NT2/D1 (cell line): ENCODE measurements at places on chromosomes 1 and 21.

GRCh38 chr21:37548521-37548981, 182.0 kb downstream of the DYRK1A start:
- DNase-seq, result no peak

DNA sequence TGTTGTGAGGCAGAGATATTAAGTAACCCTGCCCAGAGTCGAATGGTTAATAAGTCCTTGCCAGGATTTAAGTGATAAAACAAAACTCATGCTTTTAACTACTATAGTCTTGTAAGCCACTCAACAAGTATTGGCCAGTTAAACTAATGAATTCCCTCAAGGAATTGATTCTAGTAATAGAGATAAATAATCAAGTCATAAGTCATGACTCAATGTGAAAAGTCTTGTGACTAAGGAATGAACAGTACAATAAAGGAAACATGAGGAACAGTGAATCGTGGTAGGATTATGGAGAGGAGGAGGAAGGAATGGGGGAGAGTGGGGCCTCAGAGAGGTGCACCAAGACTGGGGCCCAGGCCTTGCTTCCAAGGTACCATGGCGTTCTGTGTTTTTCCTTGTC, 104.7 kb downstream of the FGGY start:
- DNase-seq, result no peak

DNA sequence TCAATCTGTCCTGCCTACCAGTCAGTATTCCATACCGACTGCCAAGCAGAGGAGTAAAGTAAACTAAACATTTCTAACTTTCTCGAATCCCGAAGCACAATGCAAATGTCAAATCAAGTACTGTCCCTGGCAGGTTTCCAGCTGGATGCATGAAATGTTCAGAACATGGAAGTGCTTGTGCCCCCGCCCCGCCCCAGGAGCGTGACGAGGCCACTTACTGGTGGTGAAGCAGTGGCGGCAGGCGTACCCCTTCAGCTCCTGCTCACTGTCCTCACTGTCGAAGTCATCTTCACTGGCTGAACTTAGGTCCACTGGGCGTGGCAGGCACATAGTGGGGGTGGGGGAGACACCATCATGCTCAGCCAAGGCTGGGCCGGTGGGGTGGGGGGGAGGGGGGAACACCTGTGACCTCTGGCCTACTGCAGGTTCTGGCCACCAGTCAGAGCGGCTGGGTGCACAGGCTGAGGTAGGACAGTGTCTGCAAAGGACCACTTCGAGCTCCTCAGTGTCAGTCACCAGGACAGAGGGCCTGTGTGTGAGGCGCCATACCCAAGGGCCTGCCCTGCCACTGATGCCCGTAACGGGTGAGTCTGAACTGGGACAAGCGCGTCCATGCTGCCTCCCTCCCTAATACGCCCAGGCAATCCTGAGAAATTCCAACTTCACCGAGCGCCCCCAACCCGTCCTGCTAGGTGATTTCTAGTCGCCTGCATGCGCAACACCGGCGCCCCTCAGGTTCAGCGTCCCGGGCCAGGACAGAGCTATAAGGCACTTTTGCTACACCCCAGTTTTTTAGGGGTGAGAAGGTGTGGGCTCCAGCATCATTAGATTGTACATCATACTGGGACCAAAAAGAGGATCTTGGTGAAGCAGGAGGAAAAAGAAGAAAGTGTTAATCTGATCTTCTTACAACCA, 46.9 kb downstream of the SLC45A1 start:
- DNase-seq, result no peak

GRCh38 chr1:225780630-225781029, 3.0 kb downstream of the SRP9 start:
- DNase-seq, result no peak
